ENCODE measurements at places on chromosomes 6 and 20. TPM values are rescaled to one million over a fixed set of nuclear protein-coding genes. Genes with fewer than 3 reads are reported as not detected.

Gene THBS2
- total RNA-seq = 1,026 TPM

Gene ALDH8A1
- 4.1 TPM for total RNA-seq

Gene RNF144B
- 24.2 TPM for total RNA-seq

- H3K27ac ChIP-seq = no peak overlapping the region
- no peak for DNase-seq
- H3K4me1 ChIP-seq = no peaks in the 10 kb centered on the region
- no peaks in the 10 kb centered on the region for H3K36me3 ChIP-seq
- no peak overlapping the region for H3K4me3 ChIP-seq
- no peaks in the 10 kb centered on the region for H3K27me3 ChIP-seq
Observed at GRCh38 chr6:299104-299980, 7.1 kb downstream of the DUSP22 start.

DNA sequence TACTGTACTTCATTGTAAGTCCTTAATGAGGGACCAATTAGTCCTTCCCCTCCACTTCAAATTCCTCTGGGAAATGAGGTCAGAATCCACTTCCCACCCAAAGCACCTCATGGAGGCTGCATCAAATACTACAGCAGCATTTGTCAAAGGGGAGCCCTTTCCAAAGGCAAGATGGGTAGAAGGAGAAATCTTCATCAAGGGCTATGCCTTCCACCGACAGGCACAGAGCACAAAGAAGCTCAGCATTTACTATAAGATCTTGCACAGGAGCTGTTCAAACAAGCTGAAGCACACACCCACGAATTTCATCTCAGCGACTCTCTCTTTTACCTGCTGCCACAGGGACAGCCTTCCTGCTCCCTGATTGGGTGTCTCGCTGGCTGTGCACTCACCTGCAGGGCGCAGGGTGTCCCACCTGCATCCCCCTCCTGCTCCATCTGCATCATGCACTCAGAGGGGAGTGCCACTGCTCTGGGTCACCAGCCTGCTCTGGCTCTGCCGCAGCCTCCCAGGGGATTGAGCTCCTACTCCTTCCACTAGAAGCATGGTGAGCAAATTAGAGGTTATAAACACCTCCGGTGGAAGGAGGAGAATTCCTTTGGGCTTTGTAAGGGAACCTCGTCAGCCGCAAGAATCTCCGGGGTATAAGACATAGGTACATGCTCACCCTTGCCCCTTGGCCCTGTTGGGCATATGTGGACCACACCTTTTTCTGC lies 164.5 kb downstream of the ATXN1 start:
- DNase-seq = no peak
- no peaks in the 10 kb centered on the region for H3K27me3 ChIP-seq
- H3K4me1 ChIP-seq = no peaks in the 10 kb centered on the region
- H3K4me3 ChIP-seq = no peak overlapping the region
- peaks cover 2% of the 10 kb centered on the region for H3K36me3 ChIP-seq
- no peak overlapping the region for H3K27ac ChIP-seq

DNA sequence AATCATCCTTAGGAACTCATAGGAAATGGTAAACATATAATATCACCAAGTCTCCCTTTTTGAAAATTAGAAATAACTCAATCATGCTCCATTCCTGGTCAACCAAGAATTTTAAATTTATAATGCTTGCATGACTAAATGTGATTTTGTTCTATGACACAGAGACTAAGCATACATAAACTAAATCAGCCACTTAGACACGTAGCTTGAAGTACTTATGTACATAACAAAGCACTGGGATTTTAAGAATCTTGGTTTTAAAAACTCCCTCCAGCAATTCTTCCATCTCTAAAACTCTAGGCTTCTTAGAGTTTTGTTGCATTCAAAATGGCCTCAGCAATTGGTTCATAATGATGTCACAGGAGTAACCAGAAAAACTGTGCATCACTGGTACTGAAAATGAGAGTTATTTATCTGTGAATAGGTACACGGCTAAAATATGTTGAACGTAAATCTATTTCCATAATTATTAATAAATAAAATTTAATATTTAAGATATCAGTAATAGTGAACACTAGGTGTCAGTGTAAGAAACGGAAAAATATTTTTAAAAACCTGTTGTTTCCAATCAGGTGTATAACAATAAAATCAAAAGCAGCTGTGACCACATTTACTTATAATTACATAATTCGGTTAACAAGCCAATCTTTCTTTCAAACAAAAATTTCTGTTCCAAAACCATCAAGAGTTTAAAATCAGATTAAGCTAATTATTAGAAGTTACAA lies 241.6 kb upstream of the RUNX2 start:
- no peak overlapping the region for H3K4me3 ChIP-seq
- no peaks in the 10 kb centered on the region for H3K4me1 ChIP-seq
- H3K27me3 ChIP-seq = no peaks in the 10 kb centered on the region
- DNase-seq = no peak
- no peak overlapping the region for H3K27ac ChIP-seq
